GM12865 (cell line): ENCODE measurements at places on chromosomes 2 and 18.
A peak's percentile ranks its signal among the peaks of the same experiment; 100 is the strongest.

GRCh38 chr18:7908681-7909299 is 341.7 kb downstream of the PTPRM start:
- DNase-seq, result no peak

DNA sequence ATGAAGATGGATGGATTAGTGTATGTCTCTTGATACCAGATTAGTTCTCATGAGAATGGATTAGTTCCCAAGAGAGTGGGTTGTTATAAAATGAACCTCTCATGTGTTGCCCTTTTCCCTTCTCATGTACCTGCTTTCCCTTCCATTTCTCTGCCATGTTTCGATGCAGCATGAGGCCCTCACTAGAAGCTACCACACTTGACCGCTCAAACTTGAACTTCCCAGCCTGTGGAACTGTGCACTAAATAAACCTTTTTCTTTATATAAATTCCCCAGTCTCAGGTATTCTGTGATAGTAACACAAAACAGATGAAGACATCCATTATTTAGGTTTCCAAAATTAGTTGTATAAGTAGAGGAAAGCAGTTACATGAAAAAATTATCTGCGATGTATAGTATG is 73.5 kb downstream of the BABAM2 start:
- no peak for DNase-seq

DNA sequence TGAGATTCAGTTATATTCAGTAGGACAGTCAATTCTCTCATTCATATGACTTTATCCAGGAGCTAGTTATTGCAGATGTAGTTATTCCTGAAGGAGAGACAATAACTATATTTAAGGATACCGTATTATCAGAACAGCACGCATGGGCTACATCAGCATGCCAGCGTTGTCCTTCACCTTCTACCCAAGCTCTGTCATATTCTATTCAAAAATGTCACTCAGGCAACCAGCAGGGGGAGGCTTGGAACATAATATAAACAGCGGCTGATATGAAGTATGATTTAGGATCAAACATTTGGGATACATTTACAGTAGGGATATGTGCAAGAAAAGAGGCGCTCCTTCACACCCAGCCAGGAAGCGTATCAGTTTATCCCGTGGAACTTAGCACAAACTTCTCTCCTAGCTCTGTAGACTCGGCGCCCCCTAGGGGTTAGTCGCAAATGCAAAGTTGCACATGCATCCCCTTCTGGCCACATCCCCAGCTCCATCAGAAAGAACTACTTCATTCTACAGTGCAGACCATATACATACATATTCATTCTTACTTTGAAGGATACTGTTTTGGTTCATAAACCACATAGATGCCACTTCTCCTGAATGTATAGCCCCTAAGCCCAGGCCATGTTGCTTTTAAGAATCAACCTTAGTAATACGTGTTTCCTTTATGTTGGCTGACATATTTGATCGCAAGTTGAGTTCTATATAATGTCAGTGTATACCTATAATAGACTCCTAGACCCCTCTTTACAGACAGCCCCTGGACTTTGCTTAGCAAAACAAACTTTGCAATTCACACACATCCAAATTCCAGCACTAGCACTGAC is 759.4 kb downstream of the ADCYAP1 start:
- DNase-seq, result peak; percentile 51

DNA sequence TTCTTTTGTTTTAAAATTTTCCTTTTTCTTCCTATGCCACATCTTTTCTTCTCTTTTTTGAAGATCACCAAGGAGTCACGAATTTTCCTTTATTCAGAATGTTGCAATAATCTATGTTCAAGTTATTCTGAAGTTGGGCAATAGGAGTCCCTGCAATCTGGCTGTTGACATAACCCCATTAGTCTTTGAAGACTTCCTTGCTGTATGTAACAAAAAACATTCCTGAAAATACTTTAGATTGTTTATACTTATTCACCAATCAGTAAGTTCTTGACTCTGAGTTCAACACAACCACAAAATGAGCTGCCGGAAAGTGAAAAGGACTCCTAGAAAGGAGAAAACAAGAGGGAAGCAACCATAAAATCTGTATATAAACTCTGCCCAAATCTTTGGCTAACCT is 62.8 kb downstream of the TMEM237 start:
- no peak for DNase-seq

DNA sequence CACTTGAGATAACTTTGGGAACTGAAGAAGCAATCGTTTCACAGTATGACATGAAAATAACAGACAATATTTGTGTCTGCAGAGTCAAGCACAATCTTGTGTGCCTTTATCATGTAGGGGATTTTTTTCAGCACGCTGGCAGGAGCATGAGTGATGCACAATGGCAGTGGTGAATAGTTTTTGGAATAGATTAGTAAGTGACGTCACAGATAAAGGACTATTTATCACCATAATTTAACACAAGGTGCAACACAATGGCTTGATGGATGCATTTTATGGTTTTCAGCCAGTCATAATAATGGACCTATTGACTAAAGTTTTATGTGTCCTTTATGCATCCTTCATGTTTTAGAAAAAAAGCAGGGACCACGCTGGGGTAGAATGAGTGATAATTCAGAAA is 559.8 kb upstream of the FANCL start:
- no peak for DNase-seq

- DNase-seq, result no peak
Measured at GRCh38 chr2:179104736-179105135, 54.8 kb upstream of the CCDC141 start.

- DNase-seq, result no peak
Measured at GRCh38 chr2:43135583-43135982, 90.8 kb downstream of the ZFP36L2 start.

- DNase-seq, result no peak
Measured at GRCh38 chr18:9204659-9205058, 68.1 kb downstream of the ANKRD12 start.

- DNase-seq, result peak; percentile 22
Measured at GRCh38 chr2:238415036-238415764, 11.5 kb upstream of the ASB1 start.

DNA sequence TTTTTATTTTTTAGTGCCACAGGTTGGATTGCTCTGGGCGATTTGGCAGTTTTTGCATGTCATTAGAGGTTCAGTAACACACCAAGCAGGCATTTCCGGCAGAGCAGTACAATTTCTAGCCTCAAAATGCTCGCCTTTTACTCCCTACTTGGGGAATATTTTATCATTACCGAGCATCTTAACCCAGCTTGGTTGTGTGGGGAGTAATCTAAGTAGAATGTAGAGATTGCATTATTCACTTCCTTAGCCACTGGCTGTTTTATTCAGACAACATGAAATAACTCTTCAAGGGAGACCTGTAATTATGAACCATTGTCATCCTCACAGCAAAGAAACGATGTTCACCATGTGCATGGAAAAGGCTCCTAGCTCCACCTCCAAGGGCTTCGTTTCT is 13.1 kb downstream of the GRP start:
- DNase-seq, result no peak

DNA sequence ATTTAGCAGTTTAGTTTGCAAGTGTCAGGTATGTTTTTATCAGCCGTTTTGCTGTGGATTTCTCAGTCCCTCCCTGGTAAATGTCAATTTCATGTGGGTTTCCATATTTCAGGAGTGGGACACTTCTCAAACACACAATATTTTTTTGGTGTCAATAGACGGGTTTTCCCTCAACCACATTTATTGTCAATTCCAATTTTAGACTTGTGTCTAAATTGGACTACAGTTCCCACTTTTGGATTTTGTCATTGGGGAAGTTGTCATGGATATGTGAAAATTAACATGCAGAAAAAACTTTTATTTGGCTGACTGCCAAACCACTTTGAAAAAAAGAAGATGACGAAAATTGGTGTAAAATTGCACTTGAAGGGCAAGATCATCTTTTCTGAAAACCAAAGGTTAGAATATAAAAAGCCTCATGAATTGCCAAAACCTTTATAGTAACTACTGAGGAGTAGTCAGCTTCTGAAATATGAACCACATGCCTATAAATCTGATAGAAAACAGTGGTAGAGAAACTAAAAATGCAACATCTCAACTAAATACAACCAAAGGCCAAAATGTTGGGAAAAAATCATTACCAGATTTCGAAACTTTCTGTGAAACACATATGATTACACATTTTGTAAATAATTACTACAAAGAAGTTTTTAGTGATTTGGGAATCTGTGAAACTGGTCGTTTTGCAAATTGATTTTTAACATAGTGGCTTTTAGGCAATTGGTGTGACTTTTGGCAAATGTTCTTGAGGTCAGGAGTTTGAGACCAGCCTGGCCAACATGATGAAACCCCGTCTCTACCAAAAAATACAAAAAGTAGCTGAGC is 106.4 kb downstream of the BCL2L11 start:
- DNase-seq, result peak; percentile 18

- no peak for DNase-seq
Measured at GRCh38 chr2:54473851-54474250, 17.7 kb downstream of the SPTBN1 start.

DNA sequence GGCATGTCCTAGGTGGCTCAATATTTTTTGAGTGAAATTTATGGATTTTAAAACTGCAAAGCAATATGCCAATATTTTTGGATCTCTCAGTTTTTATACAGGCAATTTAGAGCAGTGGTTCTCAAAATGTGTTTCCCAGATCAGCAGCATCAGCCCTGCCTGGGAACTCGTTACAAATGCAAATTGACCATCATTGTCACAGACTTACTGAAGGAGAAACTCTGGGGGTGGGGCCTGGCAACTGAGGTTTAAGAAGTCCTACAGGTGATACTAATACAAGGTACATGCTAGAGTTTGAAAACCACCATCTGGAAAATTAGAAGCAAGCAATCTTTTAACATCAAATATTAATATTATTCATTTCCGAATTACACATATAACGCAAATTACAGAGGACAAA is 215.6 kb upstream of the PID1 start:
- DNase-seq, result no peak

GRCh38 chr2:156486147-156486546 is 50.0 kb downstream of the GPD2 start:
- no peak for DNase-seq
